Urothelium cell line (cell line): ENCODE measurements at places on chromosomes 5 and 9.

- DNase-seq: no peak
Observed at GRCh38 chr5:59003124-59003523, 420.2 kb downstream of the RAB3C start.

- no peak for DNase-seq
Observed at GRCh38 chr5:149633476-149634350, 52.4 kb downstream of the ARHGEF37 start.

DNA sequence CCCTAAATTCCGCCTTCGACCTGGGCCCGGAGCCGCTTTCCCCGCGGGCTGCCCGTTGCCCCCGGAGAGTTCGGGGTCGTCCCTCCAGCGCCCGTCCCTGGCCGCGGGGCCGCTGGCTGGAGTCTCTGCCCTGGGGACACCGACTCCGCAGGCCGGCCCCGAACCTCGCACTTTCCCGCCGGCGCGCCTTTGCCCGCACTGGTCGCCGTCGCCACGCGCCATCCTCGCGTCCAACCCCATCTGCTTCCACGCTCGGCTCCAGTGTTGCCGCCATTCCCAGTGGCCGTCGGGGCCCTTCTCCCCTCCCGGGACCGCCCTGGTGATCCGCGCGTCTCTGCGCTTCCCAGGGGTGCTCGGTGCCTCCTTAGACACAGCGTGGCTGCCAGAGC, 11.0 kb downstream of the LHX3 start:
- DNase-seq: no peak

DNA sequence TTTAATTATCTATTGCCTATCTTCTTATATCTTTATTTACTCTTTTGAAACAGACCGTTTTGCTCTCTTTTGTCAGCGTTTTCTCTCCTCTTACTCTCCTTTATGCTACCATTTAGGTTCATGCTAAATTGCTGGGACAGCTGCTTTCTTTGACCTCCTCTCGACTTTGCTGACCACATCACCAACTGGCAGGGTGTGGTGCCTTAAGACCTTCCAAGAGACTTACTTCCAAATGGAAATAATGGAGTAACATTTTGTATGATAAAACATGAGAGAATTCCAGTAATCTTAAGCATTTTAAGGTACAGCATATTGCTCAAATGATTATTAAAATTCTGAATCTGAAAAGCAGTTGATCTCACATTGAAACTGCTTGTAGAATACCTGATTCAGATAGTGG, 71.5 kb upstream of the MEF2C start:
- no peak for DNase-seq
